Upper lobe of left lung (tissue), 6 donors: ENCODE measurements at places on chromosomes 6 and 20. TPM values are rescaled to one million over a fixed set of nuclear protein-coding genes. Genes with fewer than 3 reads are reported as not detected.

- H3K36me3 ChIP-seq: no peaks in the 10 kb centered on the region
- no peaks in the 10 kb centered on the region for H3K27me3 ChIP-seq
- no peak overlapping the region for H3K27ac ChIP-seq
Measured at GRCh38 chr6:115948751-115949150, 111.9 kb downstream of the FRK start.

DNA sequence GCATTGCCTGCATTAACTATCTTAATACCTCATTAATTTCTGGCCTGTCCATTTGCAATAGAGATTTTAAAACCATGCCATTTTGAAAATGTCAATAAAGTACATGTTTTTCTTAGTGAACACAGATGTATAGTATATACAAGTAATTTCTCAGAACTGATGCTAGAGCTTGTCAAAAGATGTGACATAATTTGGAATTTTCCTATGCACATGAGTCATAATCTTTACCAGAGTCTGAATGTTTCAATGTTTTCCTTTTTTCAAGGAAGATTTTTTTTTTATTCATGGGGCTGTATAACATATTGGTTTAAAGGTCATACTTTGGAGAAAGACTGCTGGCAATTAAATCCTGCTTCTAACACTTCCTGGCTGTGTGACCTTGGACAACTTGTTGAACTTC lies 1347.5 kb upstream of the ADGRB3 start:
- no peak overlapping the region for H3K27ac ChIP-seq
- H3K27me3 ChIP-seq: no peaks in the 10 kb centered on the region
- no peaks in the 10 kb centered on the region for H3K36me3 ChIP-seq
- no peak for DNase-seq
- H3K4me1 ChIP-seq: no peaks in the 10 kb centered on the region
- no peak overlapping the region for H3K4me3 ChIP-seq

GRCh38 chr6:41061196-41061726 lies 8.3 kb downstream of the APOBEC2 start:
- H3K27me3 ChIP-seq: no peaks in the 10 kb centered on the region
- H3K4me3 ChIP-seq: no peak overlapping the region
- no peaks in the 10 kb centered on the region for H3K36me3 ChIP-seq
- DNase-seq: no peak
- peaks cover 9% of the 10 kb centered on the region for H3K4me1 ChIP-seq

- H3K4me1 ChIP-seq: peaks cover 29% of the 10 kb centered on the region
- peak within 1 kb of the TSS; percentile 79 for H3K4me3 ChIP-seq
- no peaks in the 10 kb centered on the region for H3K36me3 ChIP-seq
Measured at GRCh38 chr6:16238057-16238962, at the start of gene GMPR. GMPR (plus strand) TSS chr6:16238587; CDS start chr6:16238694, 107 bp downstream.

DNA sequence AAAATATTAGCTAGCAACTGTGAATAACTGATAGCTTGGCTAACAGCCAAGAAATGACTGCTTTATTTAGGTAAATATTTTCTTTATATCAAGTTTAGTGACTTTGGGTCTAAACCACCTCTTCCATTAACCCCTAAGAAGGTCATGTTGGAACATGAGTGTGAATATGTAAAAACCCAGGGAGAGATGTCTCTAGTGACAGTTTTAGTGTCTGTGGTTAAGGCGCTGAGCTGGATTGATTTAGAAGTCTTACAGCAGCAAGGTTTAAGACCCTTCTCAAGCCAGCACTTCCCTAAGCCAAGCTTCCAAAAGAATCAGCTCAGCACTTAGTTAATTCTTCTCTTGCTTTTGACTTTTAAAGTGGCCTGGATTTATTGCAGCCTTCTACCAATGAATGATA lies 11.4 kb upstream of the SIRT5 start:
- no peaks in the 10 kb centered on the region for H3K36me3 ChIP-seq
- DNase-seq: no peak
- peaks cover 18% of the 10 kb centered on the region for H3K4me1 ChIP-seq
- H3K27me3 ChIP-seq: no peaks in the 10 kb centered on the region
- H3K27ac ChIP-seq: no peak overlapping the region
- H3K4me3 ChIP-seq: no peak overlapping the region

The YTHDF1 gene
- total RNA-seq: 36.8 TPM

The WFDC5 gene
- 0.57 TPM for total RNA-seq

The TOX2 gene
- 7.2 TPM for total RNA-seq

The TNFAIP3 gene
- total RNA-seq: 63.6 TPM

DNA sequence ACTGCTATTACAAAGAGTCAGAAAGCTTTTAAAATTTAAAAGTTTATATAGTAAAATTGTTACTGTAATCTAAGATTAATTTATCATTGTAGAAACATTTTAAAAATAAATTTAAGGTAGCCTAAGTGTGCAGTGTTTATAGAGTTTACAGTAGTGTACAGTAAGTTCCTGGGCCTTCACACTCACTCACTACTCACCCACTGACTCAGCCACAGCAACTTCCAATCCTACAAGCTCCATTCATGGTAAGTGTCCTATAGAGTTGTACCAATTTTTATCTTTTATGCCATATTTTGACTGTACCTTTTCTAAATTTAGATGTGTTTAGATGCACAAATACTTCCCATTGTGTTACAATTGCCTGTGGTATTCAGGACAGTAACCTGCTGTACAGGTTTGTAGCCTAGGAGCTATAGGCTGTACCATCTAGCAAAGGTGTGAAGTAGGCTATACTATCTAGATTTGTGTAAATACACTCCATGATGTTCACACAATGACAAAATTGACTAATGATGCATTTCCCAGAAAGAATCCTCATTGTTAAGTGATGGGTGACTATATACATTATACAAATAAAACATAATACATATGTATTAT lies 10.2 kb upstream of the TMEM170B start:
- H3K36me3 ChIP-seq: no peaks in the 10 kb centered on the region
- H3K4me3 ChIP-seq: no peak overlapping the region
- H3K27ac ChIP-seq: no peak overlapping the region

The NKX2-4 gene
- not detected for total RNA-seq

- DNase-seq: no peak
- no peak overlapping the region for H3K4me3 ChIP-seq
- no peaks in the 10 kb centered on the region for H3K36me3 ChIP-seq
- H3K27me3 ChIP-seq: no peaks in the 10 kb centered on the region
- H3K27ac ChIP-seq: no peak overlapping the region
Measured at GRCh38 chr6:142697922-142698321, 247.1 kb downstream of the HIVEP2 start.

GRCh38 chr6:145845557-145845956 lies 31.0 kb upstream of the FBXO30 start:
- H3K36me3 ChIP-seq: no peaks in the 10 kb centered on the region
- H3K4me1 ChIP-seq: peaks cover 9% of the 10 kb centered on the region
- no peak for DNase-seq

The GATA5 gene
- 1.1 TPM for total RNA-seq
